Right cardiac atrium (tissue), 5 donors: ENCODE measurements at places on chromosomes 11 and 22. TPM values are rescaled to one million over a fixed set of nuclear protein-coding genes. Genes with fewer than 3 reads are reported as not detected.

Gene BTBD18
- total RNA-seq, result not detected

Gene RTN4R
- 1.9 TPM for total RNA-seq

Gene PDGFD
- total RNA-seq, result 20.1 TPM

Gene LGALS12
- total RNA-seq, result 3.8 TPM

Gene MB
- total RNA-seq, result 11,301 TPM
